A549 treated with CORT108297 at 1 μM for 4 hours (cell line): ENCODE measurements at places on chromosomes 16 and 17. TPM values are rescaled to one million over a fixed set of nuclear protein-coding genes. Genes with fewer than 3 reads are reported as not detected.

Gene ALOX15
- 0.06 to 0.20 TPM (median 0.12 TPM) in 5 replicates for total RNA-seq

Gene CLCN7
- total RNA-seq: 53.9 to 85.2 TPM (median 80.1 TPM) in 5 replicates

Gene CCDC92B
- total RNA-seq: 0.13 to 0.31 TPM (median 0.15 TPM) in 5 replicates

Gene RPRML
- total RNA-seq: 0.45 to 1.1 TPM (median 0.75 TPM) in 5 replicates

Gene TEKT1
- total RNA-seq: 0.07 to 0.24 TPM (median 0.18 TPM) in 3 of 5 replicates, not detected in the others

Gene SOX9
- total RNA-seq: 7.8 to 11.3 TPM (median 10.5 TPM) in 5 replicates

Gene GABARAP
- total RNA-seq: 645 to 806 TPM (median 682 TPM) in 5 replicates

Gene NEUROD2
- total RNA-seq: 0.05 TPM in 1 of 5 replicates, not detected in the others

Gene C17orf100
- total RNA-seq: 2.4 to 3.3 TPM (median 3.0 TPM) in 5 replicates

Gene EME2
- total RNA-seq: 5.2 to 12.2 TPM (median 10.1 TPM) in 5 replicates

Gene ACSM2A
- total RNA-seq: not detected in 5 replicates

Gene KRT24
- total RNA-seq: not detected in 5 replicates
